DMS79 (cell line): ENCODE measurements at places on chromosomes 6 and 20.

GRCh38 chr6:11200356-11200755, 32.1 kb downstream of the NEDD9 start:
- DNase-seq: no peak

DNA sequence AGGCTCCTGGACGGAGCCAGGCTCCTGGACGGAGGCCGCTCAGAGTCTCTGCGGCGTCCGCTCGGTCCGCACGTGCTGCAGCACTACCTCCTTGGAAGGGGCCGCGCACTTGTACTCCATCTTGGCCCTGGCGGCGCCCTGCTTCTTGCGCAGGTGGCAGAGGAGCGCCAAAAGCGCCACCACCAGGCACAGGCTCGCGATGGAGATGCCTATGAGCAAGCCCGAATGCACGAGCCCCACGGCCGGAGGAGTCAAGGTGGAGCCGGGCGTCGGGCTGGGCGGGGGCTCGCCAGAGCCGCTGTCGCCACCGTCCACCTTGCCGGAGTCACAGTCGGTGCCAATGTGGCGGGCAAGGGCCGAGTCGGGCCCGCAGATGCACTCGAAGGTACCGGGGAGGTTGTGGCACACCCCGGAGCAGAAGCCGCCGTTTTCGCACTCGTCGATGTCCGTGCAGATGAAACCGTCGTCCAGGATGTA, 1.7 kb downstream of the THBD start:
- peak; percentile 37 for DNase-seq

- DNase-seq: no peak
Observed at GRCh38 chr6:22807261-22807660, 237.9 kb downstream of the HDGFL1 start.

DNA sequence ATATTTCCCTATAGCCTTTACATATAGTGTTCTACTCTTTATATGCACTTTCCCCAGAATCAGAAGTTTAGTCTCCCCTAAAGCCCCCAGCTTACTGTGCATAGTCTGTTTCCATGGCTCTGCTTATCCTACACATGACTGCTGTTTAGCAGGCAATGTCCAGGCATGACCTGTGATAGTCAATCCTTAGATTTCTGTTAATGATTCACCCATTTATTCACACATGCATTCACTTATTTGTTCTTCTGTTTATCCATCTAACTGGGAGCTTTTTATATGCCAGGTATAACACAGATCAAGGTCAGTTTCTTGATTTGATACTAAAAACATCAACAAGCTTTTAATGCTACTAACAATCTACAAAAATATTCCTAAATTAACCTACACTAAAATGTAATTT, 300.8 kb downstream of the PHF3 start:
- no peak for DNase-seq

DNA sequence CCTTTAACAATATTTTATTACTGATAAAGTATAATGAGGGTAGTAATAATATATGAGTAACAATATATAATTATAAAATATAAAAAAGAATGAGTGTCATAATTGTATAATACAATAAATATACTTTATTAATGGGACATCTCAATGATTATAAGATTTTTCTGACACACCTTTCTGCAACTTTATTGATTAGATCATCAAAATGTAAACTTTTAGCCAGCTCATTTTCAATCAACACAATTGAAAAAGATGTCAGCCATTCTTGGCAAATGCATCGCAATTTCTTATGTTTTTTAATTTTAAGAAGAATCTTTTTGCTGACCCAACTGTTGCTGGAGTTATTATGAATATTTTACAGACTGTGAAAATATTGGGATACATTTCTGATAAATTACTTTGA, 132.4 kb upstream of the RNF217 start:
- DNase-seq: no peak

GRCh38 chr20:13457487-13457886, 181.2 kb downstream of the TASP1 start:
- no peak for DNase-seq

GRCh38 chr6:11758878-11759277, 19.7 kb downstream of the ADTRP start:
- no peak for DNase-seq

DNA sequence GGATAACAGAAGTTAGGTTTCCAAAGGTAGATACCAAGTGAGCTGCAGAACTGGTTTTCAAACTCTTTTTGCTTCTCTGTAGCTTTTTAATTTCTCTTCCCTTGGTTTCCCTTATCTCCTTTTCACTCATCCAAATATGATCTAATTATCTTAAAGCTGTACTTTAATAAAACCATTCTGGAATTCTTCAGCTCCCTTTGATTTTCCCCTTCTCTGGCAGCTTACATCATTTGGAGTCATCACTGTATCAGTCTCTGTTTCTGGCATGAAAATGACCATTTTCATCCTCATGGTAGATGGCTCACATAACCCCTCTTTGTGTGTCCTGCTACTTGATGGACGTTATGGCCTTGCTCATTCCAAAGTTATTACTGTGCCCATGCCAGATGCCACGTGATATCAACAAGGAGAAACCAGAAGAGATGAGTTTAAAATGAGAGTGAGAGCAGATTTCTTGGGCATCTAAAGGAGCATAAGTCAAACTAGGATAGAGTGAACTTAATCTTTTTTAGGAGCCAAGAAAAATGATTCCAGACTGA, 620.2 kb downstream of the QKI start:
- DNase-seq: no peak

GRCh38 chr20:671252-672030, 4.2 kb downstream of the SCRT2 start:
- DNase-seq: no peak

GRCh38 chr6:32785781-32786533, 22.6 kb upstream of the HLA-DQB2 start:
- peak; percentile 91 for DNase-seq

DNA sequence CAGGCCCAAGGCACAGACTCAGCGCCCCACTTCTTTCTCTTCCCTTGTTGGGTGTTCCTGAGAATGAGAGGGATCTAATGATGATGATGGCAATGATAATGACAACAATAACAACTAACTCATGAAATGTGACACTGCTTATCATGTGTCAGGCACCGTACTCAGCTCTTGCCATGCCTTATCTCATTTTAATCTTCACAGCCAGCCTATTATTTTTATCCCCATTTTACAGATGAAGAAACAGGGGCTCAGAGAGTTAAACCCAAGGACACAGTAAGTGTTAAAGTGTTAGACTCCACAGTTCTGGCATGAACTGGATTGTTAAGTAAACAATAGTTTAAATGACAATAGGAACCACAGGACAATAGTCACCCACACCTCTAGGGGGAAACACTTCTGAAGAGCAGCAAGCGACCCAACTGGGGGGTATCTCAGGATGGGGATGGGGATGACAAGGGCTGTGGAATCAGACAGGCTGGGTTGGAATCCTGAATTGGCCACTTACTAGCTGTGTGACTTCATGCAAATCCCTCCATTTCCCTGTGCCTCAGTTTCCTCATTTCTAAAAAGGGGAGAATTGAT, 12.5 kb downstream of the RSPH9 start:
- DNase-seq: no peak

GRCh38 chr6:20955131-20955530, 420.9 kb downstream of the CDKAL1 start:
- DNase-seq: no peak

GRCh38 chr6:101208152-101208551, 185.4 kb upstream of the GRIK2 start:
- no peak for DNase-seq

DNA sequence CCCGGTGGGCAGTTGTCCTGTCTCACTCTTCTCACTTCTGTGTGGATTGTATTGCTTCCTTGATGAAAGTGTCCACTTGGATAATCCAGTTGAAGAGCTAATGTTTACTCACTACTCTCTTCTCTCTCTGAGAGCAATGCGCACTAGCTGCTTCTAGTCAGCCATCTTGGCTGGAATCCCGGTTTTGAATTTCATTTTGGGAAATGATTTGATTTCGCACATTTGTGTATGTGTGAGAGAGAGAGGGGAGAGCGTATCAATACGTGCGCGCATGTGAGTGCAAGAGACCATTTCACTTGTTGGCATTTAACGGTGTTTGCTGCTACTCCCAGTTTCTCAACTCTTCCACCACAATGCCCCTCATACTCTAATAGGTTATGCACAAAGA, 67.8 kb downstream of the KLHL32 start:
- no peak for DNase-seq

DNA sequence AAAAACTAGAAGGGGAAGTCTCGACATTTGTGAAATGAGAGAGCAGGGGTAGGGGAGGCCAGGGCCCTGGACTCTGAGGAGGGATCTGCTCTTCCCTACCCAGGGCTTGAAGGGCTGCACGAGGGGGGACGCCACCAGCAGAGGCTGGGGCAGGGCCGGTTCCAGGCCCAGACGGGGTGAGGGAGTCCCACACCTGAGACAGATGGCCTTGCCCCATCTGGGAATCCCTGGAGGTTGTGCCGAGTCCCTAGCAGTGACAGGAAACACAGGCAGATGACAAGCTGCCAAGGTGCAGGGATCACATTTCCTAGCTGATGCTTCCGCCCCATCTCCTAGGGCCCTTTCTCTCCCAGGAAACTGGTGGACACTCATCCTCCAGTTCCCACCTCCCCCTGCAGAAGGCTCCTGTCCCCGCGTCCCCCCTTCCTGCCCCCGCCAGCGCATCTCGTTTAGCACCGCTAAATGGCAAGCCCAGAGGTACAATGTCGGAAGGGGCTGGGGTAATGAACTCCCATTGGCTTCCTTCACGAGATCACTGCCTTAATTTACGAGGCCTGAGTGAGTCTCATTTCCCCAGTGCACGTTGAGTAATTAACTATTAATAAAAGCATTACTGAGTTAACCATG, 35.2 kb upstream of the CDH22 start:
- DNase-seq: no peak

DNA sequence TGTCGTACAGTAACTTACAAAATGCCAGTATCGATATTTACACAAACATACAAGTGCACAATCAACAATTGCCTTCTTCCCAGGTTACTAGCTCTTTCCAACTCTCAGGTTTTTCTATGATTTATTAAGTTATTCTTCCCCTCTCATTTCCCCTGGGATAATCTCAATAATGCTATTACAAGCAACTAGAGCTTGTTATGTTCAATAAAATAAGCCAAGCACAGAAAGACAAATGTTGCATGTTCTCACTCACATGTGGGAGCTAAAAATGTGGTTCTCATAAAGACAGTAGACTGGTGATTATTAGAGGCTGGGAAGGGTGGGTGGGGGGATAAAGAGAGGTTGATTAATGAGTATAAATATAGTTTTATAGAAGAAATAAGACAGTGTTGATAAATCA, 577.1 kb downstream of the HACE1 start:
- no peak for DNase-seq

- no peak for DNase-seq
Observed at GRCh38 chr6:132607544-132608233, 16.4 kb downstream of the TAAR2 start.

DNA sequence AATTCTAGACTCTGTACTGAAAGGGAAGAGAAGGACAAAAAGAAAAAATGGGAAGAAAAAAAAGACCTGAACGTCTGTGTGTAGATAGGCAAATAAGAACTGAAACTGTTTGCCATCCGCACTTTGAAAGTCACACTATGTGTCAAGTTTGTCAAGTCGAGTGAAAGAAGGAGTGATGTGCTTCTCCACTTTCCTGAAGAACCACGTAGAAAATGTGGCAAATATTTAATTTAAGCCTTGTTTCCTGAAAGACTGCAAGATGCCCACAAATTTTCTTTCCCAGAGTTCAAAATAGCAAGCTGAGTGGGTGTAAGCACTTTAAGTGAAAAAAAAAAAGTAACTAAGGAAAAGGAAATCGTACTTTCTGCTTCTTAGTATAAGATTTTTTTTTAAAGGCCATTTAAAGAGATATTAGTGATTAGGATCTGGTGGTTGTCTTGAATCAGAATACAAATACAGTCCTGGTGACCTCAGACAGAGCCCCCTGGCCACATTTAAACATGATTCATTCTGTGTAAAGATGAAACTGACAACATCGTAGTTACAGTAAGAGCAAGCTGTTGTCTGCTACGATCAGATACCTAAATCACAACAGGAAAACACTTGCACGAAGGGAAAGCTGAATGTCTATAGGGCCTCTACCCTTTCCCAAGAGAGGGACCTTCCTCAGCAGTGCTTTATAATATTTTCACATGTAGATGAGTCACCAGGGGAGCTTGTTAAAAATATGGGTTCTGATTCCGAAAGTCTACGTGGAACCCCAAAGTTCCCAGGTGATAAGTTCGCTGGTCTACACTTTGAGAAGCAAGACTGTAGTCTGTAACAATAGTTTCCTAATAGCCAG, 102.3 kb downstream of the HIVEP2 start:
- no peak for DNase-seq

DNA sequence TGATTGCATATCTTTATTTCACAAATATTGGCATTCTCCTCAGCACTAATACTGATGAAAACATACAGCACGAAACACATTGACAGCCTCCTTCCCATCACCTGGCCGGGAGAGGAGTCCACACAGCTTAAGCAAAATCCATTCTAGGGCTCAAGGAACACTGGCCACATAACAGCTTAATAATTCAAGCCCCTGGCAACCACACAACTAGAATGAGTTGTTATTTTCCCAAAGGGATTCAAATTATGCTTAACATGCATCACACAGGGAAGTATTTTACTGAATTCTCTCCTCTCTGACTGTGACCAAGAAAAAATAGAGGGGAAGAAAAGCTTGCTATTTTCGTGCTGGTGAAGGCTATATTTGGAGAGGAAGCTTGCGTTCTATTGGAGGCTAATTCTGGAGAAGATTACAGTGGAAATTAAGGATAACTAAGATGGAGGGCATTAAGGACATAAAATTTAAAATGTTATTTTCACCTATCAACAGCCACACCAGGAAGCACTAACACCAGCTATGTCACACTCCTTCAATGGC, 198.5 kb downstream of the ADGRG6 start:
- no peak for DNase-seq

- no peak for DNase-seq
Observed at GRCh38 chr6:40582892-40583291, 4.3 kb downstream of the LRFN2 start.
